ENCODE measurements at places on chromosomes 12 and 14.

DNA sequence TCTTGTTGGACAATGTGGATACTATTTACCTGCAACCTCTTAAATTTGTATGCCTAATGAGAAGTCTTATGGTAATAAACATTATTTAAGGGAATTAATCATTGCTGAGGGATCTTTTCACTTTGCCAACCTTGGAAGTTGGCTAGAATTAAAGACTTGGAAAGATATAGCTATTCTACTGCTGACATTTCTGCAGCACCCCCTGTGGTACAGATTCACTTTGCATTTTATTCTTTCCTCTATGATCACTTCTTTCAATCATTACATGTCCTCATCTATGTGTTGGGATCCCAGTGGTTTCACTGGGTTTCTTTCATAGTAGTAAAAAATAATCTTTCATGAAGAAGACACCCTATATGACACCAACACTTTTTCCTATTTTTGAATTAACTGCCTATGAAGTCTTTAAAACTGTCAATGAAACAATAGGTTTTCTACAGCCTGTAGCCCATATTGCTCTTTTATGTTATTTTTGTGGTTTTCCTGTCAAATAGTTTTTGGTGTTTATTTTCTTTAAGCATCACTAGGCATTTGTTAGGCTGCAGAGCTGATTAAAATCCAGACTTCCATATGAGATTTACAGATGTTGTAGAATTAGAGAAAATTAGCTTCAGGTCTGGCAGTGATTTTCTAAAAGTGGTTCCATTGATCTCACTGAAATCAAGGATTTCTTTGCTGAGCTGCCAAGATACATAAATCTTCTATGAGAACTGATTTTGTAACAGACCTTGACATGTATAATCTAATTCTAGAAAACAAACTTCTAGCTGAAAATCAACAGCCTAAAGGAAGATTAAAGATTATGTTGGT lies 256.1 kb downstream of the NAV3 start:
- no peak for DNase-seq

DNA sequence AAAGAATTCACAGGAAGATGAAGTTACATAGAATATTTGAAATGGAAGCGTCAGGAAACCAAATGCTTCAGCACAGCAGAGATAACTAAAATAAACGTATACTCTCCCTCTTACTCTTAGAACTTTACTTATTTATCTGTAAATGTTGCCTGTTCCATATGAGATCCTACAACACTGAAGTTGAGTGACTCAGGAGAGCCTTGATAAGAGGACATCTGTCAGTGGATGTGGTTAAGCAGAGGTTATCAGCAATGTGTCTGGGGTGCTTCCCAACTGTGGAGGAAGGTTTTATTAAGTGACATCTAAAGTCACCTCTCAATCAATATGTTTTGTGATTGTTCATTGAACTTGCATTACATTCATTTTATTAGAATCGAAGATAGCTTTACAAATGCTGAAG lies 81.9 kb downstream of the NEDD1 start:
- DNase-seq: no peak

- no peak for DNase-seq
Observed at GRCh38 chr12:5723711-5724252, 221.3 kb downstream of the ANO2 start.

- no peak for DNase-seq
Observed at GRCh38 chr12:66149702-66150398, 19.3 kb upstream of the LLPH start.

GRCh38 chr12:9345171-9345570 lies 137.0 kb upstream of the PZP start:
- no peak for DNase-seq

DNA sequence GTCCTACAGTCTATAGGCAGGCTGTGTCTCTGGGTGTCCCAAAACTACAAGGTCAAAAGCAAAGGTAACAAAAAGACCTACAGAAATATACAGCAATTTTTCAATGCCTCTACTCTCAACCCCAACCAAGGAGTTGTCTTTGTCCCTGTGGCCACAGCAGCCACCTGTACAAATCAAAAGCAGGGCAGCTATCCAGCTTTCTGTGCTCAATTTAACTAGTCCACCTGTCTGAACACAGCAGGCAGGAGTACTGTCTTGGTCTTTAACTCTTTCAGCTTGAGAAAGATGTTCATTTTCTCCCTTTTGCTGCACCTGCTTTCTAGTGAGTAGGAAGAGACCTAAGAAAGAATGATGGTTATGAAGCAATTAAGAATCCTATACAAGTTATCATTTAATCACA lies 19.7 kb downstream of the GDF11 start:
- DNase-seq: no peak

DNA sequence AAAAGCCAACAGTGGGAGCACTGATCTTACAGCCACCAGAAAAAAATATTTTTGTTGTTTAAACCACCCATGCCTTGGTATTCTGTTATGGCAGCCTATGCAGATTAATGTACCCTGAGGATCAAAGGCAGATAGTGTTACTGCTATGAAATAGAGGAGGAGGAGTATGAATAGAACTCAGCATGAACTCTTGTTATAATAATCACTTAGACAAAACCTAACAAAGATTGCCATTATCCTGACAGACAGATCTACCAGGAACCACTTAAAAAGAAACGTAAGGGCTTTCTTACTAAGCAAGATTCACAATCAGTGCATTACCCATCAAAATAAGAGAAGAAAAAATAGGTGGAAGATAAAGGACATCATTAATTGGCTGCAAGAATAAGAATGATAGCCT lies 558.3 kb downstream of the GALC start:
- DNase-seq: no peak

DNA sequence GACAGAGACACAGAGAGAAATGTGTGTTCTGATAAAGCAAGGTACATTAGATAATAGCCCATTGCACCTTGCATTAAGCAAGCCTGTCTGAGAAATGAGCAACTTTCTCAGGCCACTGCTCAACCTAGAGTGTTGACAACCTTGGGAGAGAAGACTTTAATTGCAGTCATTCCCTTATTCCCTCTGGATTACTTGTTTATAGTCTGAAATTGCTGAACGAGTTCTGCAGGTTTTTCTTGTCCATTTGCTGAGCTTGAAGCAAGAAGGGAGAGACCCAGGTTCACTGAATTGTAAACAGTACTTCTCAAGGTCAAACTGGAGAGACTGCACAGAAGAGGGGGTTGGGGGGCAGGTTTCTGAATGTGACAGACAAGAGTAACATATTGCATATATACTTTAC lies 159.4 kb upstream of the PLEKHG7 start:
- DNase-seq: no peak

DNA sequence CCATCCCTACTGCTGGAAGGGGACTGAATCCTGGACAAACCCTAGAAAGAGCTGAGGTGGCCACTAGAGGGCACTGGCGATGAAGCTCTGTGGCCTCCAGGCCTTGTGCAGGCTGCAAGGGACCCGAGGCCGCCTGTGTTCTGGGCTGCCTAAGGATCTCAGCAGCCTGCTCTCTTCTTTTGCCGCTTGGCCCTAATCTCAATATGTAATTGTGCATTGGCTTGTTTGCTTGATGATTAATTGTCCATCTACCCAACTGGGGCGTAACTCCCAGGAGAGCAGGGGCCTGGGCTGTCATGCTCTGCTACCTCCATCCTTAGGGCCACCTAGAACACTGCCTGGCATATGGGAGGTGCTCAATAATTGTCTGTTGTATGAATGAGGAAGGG lies 73.8 kb downstream of the SYNE3 start:
- DNase-seq: peak; percentile 58

- no peak for DNase-seq
Observed at GRCh38 chr14:51460011-51460410, 191.7 kb upstream of the FRMD6 start.

DNA sequence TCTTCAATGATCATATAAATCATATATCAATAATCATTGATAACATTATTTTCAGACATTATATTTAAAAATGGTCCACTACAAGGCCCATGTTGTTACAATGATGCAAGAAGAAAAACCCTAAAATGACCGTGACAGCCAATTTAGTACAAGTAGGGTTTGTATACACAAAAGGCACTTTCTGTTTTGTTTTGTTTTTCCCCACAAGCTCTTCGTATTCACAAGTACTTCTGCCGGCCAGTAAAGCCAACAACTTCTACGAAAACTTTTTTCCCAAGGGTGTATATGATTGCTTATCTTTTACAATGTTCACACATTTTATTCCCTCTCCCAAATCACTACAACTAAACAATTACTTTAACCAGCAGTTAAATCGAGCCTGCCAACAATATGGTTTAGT lies 9.6 kb downstream of the PTPRB start:
- no peak for DNase-seq

GRCh38 chr12:72605975-72606374 lies 333.8 kb downstream of the TRHDE start:
- DNase-seq: no peak

GRCh38 chr14:73232984-73233383 lies 4.3 kb upstream of the PAPLN start:
- no peak for DNase-seq

Data from CD8-positive, alpha-beta memory T cell (primary cell).